Ascending aorta (tissue), 2 donors: ENCODE measurements at places on chromosomes 2 and 18. TPM values are rescaled to one million over a fixed set of nuclear protein-coding genes. Genes with fewer than 3 reads are reported as not detected.

GRCh38 chr2:110205660-110206455, 1.0 kb upstream of the NPHP1 start:
- DNase-seq = no peak

The ABCG5 gene
- total RNA-seq = 4.0 TPM

The ASPRV1 gene
- 4.3 TPM for total RNA-seq

The SAG gene
- not detected for total RNA-seq

DNA sequence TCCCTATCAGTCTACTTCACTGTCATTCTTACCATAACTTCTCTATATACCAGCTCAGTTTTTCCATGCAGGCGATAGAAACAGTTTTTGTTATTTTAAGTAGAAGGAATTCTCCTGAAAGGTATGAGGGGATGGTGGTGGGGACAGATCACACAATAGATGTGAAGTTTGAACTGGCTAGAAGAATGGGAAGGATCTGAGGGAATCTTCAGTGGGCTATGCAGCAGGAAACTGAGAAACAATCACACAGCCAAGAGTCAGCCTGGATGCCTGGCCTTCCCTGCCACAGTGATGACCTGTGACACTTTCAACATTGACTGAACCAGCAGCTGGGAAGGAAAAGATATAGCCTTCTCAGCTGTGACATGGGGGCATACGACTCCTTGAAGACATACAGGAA, 329.1 kb upstream of the GULP1 start:
- no peak for DNase-seq

DNA sequence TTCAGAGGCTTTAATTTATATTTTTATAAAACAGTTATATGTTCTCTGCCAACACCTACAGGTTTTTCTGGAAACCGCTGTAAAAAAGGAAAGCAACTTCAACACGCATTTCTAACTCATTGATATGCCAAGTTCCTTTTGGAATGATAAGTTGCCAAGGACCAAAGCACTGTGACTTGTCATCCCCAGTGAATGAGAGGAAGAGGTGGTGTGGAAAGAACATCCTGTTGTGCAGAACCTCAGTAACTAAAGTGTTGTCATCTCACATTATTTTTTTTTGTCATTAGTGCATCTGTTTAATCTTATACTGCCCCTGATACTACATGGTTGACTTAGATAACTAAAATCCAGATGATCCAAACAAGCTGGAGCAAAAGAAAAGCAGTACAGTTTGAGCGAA, 96.0 kb upstream of the NEUROD1 start:
- DNase-seq = no peak

- DNase-seq = no peak
Measured at GRCh38 chr2:226483143-226483542, 316.5 kb downstream of the IRS1 start.

- DNase-seq = no peak
Measured at GRCh38 chr2:67526283-67526682, 129.2 kb downstream of the ETAA1 start.

DNA sequence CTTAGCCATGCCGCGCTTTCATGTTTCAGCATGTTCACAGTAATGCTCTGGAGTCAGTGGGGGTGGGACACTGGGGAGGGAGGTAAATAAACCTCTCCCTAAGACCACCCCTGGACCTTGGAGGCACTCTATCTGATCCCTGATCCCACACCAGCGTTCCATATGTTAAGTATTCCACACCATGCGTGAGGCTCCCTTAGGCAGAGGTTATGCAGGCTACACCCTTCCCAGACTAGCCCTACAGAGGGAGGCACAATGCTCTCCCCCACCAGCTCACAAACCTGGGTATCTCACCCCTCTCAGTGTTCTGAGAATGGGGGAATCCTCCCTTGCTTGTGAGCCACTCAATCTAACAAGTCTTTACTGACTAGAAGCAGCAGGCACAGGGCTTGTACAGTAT, 1610.4 kb upstream of the ZEB2 start:
- no peak for DNase-seq

The CNPPD1 gene
- total RNA-seq = 49.4 TPM

- DNase-seq = no peak
Measured at GRCh38 chr18:70489986-70490933, 201.4 kb downstream of the SOCS6 start.

- no peak for DNase-seq
Measured at GRCh38 chr2:10897956-10898355, 13.8 kb upstream of the KCNF1 start.

The CXCR2 gene
- not detected for total RNA-seq
